ENCODE measurements at places on chromosomes 6 and 20.

GRCh38 chr6:43799551-43800297 is 29.7 kb downstream of the VEGFA start:
- no peak for DNase-seq

- no peak for DNase-seq
Measured at GRCh38 chr6:108123481-108123929, 42.3 kb upstream of the NR2E1 start.

DNA sequence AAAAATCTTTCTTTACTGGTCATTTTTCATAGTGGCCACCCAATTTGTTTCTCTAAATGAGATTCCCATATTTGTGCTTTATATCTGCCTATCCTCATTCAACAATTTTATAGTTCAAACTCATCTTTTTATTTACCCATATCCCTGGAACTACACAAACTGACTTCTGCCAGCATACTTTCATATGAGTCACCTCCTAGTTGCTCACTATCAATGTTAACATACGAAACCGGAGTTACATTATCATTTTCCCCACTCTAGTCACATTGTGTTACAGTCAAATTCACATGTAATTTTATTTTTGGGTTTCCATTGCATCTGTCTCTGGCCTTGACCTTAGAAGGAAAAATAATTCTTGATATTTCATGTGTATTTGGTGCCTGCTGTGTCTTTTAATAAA is 499.4 kb downstream of the MAFB start:
- no peak for DNase-seq

- no peak for DNase-seq
Measured at GRCh38 chr6:133040803-133041419, 200.2 kb upstream of the EYA4 start.

- DNase-seq, result no peak
Measured at GRCh38 chr6:42698217-42698616, 24.2 kb downstream of the PRPH2 start.

- DNase-seq, result no peak
Measured at GRCh38 chr20:59094576-59094975, 52.0 kb upstream of the PRELID3B start.

DNA sequence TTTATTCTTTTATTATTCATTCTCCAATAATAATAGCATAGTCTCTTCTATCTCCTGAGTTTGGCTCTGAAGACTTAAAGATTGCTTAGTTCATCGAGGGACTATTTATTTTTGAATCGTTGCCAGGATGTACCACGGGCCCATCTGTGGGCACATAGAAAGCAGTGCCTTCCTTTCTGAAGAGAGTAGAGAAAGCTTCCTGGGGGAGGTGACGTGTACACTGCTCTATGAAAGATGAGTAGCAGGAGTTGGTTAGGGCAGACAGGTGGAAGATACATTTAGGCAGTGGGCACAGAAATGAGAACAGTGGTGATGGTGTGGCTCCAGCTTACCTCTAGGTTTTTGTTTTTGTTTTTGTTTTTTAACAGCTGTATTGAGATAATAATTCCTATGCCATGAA is 98.4 kb downstream of the CDKAL1 start:
- no peak for DNase-seq

DNA sequence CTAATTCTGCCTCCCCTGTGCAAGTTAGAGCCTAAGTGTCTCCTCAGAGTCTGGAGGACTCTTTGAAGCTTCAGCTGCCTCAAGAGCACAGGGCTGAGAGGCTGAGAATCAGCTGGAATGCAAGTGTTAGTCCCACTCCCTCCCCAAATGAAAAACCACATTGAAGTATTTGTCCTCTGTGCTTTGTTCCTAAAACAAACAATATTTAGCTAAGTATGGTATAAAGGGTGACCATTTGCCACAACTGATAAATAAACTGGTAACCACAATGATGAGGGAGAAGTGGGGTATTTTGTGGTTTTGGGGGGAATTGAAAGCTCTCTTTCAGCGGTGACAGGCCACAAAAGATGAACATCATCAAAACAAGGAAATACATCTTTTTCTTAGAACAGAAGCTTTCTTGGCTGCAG is 91.7 kb upstream of the HDDC2 start:
- DNase-seq, result no peak

- DNase-seq, result no peak
Measured at GRCh38 chr6:13586603-13587542, 12.5 kb downstream of the SIRT5 start.

DNA sequence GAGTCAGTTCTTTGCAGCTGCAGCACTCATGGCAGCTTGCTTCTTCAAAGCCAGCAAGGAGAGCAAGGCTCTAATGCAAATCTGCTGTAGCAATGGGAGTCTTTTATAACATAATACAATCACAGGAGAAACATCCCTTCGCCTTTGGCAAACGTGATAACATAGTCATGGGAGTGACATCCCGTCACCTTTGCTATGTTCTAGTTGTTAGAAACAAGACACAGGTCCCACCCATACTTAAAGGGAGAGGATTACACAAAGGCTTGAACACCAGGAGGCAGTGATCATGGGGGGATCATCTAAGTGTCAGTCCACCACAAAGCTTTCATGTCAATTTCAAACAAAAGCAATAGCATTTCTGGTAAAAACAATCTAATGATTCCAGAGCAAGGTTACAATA is 40.1 kb upstream of the PHACTR2 start:
- DNase-seq, result no peak

- DNase-seq, result no peak
Measured at GRCh38 chr6:40353967-40354452, 233.2 kb downstream of the LRFN2 start.

DNA sequence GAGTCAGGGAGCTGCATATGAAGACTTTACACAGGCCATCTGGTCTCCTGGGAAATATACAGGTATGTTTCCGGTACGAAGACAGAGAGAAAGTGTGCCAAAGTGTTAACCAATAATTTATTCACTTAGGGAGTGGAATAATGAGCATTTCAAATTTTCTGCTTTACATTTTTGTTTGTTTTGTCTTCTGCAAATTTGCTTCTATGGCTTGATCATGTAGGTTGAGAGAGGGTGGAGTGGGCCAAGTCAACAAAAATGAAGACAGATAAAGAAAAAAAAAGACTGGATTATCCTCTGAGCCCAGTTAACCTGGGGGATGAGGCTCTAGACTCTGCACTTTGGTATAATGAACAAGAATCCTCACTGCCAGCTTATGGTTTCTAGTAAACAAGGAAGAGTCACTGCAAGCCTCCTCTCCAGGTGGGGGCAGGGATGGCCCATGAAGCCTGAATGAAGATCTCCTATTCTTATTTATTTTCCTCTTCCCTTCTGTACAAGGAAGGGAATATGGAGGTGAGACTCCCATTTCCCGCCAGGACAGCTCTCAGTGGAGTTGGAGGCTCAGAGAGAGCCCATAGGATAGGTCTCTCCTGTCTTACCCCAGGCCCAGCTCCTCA is 37.7 kb downstream of the KCNK17 start:
- no peak for DNase-seq
